ENCODE measurements at places on chromosomes 4 and X. TPM values are rescaled to one million over a fixed set of nuclear protein-coding genes. Genes with fewer than 3 reads are reported as not detected.

GRCh38 chr4:5720980-5721379 lies 10.0 kb downstream of the EVC start:
- no peak for ATAC-seq

DNA sequence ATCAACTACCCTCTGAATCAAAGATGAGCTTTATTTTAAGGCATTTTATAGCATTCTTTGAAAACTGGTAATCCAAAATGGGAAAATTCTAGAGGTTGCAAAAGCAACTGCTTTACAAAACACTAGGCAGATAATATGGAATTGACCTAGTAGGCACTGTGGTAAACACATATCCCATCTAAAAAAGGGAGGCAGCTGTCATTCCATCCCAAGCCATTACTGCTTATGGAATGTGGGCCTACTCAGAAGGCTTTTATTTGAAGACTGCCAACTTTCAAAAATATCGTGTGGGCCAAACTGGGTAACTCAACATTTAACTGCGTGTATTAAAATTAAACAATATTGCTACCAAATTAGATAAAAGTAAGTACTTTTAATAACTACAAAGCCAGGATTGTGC lies 19.3 kb downstream of the UBE2D3 start:
- no peak for ATAC-seq

GRCh38 chrX:9341291-9342201 lies 123.3 kb upstream of the TBL1X start:
- no peak for ATAC-seq

- no peak for ATAC-seq
Observed at GRCh38 chr4:118964891-118965411, 76.3 kb downstream of the SYNPO2 start.

DNA sequence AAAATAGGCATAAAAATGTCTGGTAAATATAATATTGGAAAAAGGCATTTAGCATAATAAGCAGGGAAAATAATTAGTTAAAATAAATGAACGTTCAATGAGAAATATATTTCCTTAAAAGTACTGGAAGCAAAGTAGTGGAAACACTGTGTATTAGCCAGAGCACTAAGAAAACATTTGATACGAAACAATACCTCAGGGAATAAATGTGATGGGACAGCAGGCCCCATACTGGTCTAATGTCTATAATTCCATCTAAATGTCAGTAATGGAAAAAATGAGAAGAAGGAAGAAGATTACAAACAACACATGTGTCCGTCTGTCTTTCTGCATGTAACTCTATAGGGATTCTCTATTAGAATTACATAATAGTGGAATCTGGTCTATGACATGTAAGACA lies 79.0 kb downstream of the PDE5A start:
- ATAC-seq = no peak

GRCh38 chrX:155767876-155768769 lies 113.0 kb upstream of the VAMP7 start:
- ATAC-seq = peak; percentile 49

DNA sequence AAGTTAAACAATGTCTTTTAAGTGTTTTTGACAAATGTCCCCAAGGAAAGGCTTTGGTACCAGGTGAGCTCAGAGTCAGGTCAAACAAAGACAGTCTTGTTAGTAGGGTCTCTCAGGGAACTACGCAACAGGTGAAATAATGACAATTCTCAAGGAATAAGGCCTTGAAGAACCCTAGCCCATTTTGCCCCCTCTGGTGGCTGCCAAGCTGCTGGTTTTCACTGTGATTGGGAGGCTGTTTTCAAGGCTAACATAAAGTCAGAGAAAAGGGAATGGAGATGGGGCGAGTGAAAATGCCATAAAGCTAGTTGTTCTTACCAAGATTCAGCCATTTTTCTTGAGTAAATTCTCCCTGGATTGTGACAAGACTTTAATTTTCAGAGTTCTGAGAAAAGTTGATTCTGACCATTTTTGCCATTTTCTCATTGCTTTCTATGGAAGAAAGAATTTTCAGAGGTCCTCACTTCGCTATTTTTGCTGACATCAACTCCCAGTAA lies 58.7 kb downstream of the RWDD4 start:
- ATAC-seq = no peak

- no peak for ATAC-seq
Observed at GRCh38 chr4:94525993-94526728, 74.4 kb downstream of the PDLIM5 start.

DNA sequence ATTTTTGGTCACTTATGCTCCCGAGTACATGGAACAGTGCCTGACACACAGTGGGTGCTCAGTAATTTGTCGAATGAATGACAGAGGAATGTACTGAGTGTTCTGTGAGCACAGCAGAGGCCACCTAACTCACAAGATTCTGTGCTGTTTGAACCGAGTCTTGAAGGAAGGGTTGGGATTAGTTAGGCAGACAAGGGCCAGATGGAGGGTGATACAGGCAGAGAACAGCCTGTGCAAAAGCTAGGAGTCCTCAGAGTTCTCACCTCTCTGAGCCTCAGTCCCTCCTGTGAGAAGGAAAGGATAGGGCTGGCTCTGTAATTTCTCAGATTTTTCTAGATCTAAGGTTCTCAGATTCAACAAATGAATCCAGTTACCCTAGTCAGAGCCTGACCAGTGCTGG lies 108.8 kb downstream of the NHSL2 start:
- ATAC-seq = no peak

GRCh38 chr4:27115221-27115620 lies 254.6 kb downstream of the STIM2 start:
- ATAC-seq = peak; percentile 59

DNA sequence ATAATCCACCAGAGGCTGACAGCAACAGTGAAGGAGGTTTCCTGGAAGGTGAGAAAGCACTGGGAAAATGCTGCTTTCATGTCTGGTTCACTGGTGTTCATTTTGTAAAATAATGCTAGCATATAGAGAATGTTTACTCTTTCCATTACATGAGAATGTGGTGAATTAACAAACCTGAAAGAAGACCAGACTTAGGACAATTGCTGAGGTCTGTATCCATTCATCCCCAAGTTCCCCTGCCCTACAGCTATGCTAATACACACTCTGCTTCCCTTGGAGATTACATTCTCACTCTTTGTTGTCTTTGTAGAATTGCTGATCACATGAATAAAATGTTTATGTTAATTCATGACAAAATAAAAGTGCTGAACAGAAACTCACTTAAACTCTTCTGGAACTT lies 99.5 kb downstream of the ARHGAP6 start:
- peak; percentile 83 for ATAC-seq

DNA sequence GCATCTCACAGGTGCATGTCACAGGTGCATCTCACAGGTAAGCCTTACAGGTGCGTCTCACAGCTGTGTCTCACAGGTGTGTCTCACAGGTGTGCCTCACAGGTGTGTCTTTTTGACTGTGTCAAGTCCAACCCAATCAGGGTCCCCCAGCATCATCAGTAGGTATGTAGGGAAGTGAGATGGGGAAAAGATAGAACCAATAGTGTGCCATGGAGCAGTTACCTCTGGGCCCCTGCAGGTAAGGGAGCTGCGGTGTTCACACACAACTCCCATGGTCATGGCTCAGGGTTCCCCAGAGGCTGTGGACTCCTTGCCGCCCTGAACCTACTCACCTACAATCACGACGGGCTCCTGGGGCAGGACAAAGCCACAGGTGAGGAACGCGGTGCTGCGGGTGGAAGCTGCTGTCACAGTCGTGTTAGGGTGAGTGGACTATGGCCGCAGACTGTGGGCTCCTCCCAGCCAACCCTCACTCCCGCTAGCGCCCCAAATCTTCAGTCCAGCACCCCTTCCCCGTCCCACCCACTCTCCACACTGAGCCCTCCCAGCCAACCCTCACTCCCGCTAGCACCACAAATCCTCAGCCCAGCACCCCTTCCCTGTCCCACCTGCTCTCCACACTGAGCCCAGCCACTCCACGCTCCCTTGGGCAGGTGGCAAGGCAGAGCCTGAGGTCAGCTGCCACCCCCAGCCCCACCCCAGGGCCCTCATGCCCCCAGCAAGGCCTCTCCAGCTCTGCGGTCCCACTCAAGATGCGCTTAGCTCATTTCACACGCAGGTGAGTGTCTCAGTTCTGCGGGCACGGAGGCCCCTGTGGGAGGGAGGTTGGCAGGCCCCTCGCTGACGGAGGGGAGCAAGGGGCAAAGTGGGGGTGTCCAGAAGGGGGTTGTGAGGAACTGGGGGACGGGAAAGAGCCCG lies 2.1 kb upstream of the PDE6B start:
- no peak for ATAC-seq

DNA sequence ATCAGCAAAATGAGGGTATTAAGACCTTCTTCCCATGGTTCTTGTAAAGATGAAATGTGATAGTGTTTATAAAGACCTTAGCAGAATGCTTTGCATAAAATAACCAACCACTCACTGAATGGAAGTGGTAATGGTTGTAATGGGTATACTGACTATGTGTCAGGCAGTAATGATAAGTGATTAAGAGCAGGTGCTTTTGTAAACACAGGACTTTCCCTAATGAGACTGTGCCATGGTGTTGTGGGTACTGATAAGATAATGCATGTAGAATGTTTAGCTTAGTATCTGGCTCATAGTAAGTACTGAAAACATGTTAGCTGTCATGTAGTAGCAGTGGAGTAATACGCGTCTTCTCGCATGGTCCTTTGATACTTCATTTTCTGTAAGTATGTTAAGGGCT lies 6.9 kb downstream of the LSM6 start:
- ATAC-seq = no peak

DNA sequence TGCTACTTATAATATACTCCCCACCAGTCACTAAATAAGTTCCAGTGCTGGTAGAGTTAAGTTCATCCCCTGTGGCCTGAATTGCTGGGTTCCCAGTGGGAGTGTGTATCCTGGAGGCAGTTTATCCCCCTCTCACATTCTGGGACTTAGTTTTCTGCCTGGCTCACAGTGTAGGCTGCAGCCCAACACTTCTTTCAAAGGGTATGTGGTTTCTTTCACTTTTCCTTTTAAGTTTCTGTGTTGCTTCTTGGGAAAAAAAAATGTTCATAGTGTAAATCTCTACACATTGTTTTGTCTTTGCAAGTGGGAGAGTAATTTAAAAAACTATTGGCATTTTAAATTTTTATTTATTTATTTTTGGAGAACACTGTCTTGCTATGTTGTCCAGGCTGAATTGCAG lies 204.0 kb downstream of the CHIC1 start:
- no peak for ATAC-seq

DNA sequence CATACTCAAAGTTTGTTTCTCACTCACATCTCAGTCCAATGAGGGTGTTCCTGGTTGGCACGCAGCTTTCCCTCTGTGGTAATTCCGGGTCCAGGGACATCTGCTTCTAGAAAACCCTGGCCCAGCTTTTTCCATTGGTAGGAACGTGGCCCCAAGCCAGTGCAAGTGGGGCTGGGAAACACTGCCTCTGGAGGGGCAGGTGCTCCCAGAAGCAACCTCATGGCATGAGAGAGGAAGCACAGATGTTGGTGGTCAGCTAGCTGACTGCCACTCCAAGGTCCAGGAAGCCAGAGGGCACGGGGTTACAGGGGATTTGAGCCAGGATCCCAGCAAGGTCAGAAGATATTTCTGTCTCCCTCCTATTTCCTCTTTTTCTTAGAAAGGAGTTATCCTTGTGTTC lies 47.5 kb downstream of the DCTD start:
- no peak for ATAC-seq

DNA sequence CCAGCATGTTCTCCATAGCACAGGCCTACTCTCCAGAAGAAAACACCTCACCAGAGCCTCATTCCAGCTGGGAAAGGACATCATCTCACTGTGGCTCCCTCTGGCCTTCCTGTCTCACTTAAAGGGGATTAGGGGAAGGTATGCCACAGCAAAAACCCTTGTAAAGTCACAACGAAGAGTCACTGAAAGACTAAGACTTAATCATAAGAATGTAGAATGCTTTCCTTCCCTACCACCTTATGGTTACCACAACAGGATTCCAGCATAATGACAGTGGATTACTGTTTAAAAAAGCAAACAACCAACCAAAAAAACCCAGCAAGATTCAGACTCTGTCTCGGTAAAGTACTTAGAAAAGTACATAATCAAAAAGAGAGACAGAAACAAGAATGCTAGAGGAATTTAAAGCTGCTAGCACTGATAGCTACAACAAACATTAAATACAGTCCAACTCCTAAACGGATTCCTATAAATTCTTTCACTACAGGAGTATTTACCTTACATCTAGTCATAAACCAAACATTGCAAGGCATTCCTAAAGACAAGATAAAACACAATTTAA lies 75.1 kb downstream of the BANK1 start:
- ATAC-seq = no peak

DNA sequence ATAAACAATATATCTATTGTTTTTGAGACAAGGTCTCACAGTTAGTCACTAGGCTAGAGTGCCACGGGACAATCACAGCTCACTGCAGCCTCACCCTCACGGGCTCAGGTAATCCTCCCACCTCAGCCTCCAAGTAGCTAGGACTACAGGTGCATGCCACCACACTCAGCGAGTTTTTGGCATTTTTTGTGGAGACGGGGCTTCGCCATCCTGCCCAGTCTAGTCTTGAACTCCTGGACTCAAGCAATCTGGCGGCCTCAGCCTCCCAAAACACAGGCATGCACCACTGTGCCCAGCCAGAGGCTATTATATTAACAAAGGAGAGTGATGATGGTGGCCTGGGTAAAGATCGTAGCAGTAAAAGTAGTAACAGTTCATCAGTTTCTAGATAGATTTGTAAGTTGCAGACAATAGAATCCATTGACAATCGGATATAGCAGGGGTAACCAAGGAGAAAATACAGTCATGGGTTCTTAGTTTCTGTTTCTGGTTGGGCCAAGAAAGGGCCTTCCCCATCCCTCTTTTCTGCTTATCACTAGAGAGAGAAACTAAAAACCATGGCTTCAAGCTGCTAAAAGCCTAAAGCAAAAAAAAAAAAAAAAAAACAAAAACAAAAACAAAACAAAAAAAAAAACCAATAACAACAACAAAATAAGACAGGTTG lies 60.6 kb downstream of the ANXA10 start:
- no peak for ATAC-seq

- no peak for ATAC-seq
Observed at GRCh38 chr4:143653031-143653430, 47.4 kb downstream of the FREM3 start.

- no peak for ATAC-seq
Observed at GRCh38 chr4:11732155-11732554, 303.5 kb upstream of the HS3ST1 start.

The AWAT2 gene
- total RNA-seq = 0.77 TPM

The GALNT7 gene
- total RNA-seq = 36.5 TPM

The PNMA6A gene
- total RNA-seq = 11.0 TPM

The IL21 gene
- total RNA-seq = not detected

The MAGEA9 gene
- total RNA-seq = not detected

The RTL3 gene
- total RNA-seq = not detected

The TMPRSS11D gene
- 0.70 TPM for total RNA-seq

The BCAP31 gene
- 76.1 TPM for total RNA-seq

The CPLX1 gene
- 8.1 TPM for total RNA-seq

The MAGEB5 gene
- total RNA-seq = not detected

The TSPAN7 gene
- total RNA-seq = 85.8 TPM

The SASH3 gene
- 0.31 TPM for total RNA-seq
